ENCODE measurements at places on chromosomes 7 and 10.
A peak's percentile ranks its signal among the peaks of the same experiment; 100 is the strongest.

GRCh38 chr10:62614389-62615157 lies 189.9 kb upstream of the ADO start:
- no peak for DNase-seq

- no peak for DNase-seq
Measured at GRCh38 chr10:130407052-130407451, 270.9 kb downstream of the GLRX3 start.

- DNase-seq = no peak
Measured at GRCh38 chr7:40133561-40134427, 628 bp downstream of the MPLKIP start.

DNA sequence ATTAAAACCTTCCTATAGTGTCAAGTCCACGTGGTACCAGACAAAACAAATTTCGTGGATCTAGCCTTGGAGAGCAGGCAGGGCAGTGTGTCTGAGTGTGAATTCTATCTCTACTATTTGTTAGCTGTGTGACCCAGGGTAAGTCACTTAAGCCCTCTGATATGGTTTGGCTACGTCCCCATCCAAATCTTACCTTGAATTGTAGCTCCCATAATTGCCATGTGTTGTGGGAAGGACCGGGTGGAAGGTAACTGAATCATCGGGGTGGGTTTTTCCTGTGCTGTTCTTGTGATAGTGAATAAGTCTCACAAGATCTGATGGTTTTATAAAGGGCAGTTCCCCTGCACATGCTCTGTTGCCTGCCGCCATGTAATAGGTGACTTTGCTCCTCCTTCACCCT lies 2.8 kb upstream of the NPFFR1 start:
- no peak for DNase-seq

DNA sequence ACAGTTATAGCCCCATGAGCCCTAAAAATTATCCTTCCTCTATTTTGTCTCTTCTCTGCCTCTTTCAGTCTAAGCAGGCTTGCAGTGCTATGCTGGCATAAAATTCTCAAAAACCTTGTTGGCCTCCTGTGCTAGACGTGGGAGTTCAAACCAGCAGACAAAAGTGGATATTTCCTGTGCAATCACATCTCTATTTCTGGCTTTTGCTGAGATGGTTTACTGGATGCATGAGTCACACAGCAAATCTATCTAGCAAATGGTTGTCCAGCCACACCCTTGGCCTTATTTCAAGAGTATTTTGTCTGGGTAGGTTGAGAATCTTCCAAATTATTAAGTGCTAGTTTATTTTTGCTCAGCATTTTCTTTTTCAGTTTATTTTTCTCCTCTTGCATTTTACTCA lies 370.8 kb downstream of the CDC14C start:
- no peak for DNase-seq

- no peak for DNase-seq
Measured at GRCh38 chr7:130732980-130733930, 752 bp downstream of the KLF14 start.

DNA sequence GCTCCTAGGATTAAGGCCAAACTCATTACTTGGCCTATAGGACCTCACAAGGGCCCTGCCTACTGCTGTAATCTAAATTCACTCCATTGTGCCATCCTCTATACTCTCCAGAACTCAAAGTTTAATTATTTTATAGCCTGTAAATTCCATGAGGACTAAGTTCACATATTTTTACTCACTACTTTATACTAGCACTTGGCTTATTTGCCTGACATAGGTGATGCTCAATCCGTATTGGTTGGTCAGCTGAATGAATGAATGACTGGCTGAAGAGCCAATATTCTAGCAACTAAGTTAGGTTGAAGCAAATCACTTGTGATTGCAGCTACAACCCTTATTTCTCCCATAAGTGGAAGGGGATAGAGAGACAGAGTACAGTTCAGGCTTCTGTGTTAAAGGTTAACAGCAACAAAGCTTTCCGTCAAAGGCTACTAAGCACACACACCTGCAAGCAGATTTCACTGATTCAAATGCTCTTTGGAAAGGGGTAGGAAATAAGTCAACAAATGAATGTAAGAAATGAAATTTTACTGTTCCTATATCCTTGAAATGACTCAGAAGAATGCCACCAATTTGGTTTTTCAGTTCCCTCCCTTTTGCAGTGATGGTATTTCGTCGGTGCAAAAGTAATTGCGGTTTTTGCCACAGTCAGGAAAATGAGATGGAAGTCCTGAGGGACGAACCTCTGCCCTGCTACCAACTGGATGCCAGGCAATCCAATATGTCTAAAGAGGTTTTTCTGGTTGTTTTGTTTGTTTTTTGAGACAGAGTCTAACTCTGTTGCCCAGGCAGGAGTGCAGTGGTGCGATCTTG lies 120.7 kb downstream of the COL28A1 start:
- DNase-seq = no peak

- DNase-seq = peak; percentile 20
Measured at GRCh38 chr7:151518105-151518946, 1.4 kb downstream of the RHEB start.

GRCh38 chr10:86898511-86898910 lies 58.9 kb downstream of the MMRN2 start:
- no peak for DNase-seq

DNA sequence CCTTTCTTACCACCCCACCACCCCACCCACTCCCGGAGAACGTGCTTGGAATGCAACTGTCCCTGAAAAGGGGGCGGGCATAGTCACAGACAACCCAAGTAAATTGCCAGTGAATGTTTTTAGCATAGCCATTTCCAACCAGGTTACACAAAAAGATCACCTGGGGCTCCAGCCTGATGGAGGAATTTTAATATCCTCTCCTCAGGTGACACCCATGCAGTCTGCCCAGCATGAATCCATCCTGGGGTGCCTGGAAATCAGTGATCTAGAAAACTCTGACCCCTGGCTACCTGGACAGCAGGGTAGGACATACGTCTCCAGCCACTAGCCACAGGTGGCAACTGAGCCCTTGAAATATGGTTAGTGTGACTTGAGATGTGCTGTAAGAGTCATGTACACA lies 61.1 kb downstream of the SORBS1 start:
- DNase-seq = no peak

- no peak for DNase-seq
Measured at GRCh38 chr7:105461518-105461917, 60.6 kb downstream of the PUS7 start.

- DNase-seq = no peak
Measured at GRCh38 chr7:109659261-109659660, 1089.6 kb downstream of the DNAJB9 start.

DNA sequence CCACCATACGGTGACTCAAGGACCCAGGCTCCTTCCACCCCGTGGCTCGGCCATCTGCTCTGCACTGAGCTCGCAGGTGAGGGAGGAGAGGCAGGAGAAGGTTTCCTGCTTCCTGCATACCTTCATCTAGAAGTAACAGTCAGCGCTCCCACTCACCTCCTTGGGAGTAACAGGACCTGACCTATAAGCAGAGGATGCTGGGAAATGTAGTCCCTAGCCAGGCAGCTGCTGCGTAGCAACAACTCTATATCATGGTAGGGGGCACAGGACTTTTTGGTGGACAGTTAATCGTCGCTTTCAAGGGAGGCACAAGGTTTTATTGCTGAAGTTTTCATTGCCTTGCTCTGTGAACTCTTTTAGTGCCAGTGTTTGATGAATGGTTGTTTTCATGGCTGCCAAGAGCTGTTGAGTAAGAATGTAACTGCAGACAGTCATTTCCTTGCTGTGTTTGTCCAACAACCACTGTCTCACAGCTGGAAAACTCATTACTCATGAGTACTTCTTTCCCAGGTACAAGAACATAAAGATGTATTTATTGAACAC lies 10.2 kb upstream of the ZFYVE27 start:
- no peak for DNase-seq

DNA sequence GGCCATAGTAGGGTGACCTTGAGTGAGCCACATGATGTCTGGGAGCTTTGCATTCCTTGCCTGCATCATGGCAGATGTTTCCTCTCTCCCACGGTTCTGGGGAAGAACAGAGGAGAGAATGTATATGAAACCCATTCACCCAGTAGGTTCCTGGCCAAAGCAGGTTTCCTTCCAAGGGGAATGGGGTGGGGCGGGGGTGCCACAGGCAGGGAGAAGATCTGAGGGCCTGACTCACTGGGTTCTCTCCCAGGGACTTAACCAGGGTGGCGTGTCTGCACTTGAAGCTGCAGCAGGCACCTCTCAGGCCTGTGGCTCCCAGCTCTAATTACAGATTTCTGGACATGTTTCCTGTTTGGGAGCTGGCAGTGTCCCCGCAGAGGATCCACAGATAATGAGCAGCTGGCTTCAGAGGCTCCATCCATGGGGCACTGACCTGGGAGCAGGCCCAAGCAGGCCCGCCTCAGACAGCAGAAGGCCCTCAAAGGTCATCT lies 50.2 kb upstream of the ZMIZ1 start:
- DNase-seq = no peak

- no peak for DNase-seq
Measured at GRCh38 chr10:77556990-77557601, 80.5 kb downstream of the KCNMA1 start.

GRCh38 chr10:115974816-115975430 lies 298.1 kb downstream of the GFRA1 start:
- DNase-seq = no peak

DNA sequence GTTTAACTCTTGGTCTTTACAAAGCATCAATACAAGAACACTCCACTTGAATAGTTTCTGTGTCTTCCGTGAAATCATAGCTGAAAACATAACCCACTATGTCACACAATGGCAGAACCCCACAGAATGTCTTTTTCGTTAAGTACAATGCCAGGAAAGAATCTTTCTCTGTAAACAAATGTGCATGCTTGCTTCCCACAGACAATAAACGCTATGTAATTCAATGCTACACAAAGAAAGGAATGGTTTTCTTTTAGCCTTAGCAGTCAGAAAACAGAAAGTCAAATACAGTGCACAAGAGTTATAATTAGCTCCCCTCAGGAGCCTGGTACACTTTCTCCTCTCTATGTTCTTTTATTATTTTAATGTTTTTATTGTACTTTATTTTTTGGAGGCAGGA lies 186.1 kb downstream of the SRPK2 start:
- DNase-seq = no peak

DNA sequence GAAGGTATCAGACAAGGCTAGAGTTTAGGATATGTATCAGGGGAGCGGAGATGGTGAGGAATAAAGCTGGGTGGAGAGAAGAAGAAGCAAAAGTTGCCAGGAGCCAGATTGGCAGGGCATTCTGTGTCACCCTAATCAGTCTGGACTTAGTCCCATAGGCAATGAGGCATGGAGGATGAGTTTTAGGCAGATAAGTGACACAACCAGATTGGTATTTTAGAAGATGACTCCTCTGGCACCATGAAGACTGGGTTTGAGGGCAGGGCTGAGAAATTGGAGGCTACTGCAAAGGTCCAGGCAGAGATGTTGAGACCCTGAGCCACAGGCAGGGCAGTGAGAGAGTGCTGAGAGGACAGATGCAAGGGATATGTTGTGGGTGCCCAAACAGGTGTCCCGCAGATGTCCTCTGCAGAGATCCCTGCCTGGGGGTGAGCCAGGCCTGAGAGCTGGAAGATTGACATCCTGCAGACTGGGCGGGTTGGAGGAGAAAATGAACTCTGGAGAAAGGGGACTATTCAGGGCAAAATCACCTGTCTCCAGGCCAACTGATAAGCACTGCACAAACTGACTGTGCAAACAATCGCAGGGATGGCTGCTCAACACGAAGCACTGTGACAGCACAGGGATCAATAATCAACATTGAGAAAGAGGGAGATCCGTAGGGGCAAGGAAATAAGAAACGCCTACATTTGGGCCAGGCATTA lies 11.9 kb upstream of the HABP2 start:
- no peak for DNase-seq

DNA sequence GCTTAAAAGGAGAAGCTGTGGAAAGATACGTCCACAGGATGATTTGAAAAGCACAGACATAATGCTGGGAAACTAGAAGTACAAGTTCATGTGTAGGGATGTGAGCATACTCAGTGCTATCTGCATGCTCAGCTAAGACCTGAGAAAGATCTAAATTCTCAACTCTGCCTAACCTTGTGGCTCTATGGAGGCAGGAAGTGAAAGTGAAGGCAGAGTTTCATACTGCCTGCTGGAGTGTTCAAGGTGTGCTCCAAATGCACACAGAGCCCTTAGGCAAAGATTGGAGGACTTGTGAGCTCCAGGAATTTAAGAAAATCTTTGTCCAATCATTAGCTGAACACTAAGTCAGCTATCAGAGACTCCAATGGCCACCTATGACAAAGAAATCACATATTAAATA lies 190.9 kb downstream of the RNLS start:
- no peak for DNase-seq

- DNase-seq = no peak
Measured at GRCh38 chr10:113856563-113856962, 2.1 kb downstream of the NHLRC2 start.

DNA sequence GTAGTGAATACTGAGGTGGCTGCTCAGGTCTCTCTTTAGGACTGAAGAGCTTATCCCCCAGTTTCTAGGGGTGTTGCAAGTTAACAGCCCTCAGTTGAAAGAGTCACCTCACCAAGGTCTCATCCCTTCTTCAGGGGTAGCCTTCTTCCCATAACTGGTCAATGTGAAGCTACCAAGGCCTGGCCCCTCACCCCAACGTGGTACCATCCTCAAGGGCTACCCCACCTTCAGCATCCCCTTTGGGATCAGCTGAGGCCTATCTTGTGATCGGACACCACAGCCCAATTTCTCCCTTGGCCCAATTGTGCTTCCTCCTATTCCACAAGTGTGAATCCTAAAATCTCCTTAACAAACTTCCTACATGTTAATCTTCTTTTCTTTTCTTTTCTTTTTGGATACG lies 289.5 kb upstream of the MKLN1 start:
- DNase-seq = no peak

DNA sequence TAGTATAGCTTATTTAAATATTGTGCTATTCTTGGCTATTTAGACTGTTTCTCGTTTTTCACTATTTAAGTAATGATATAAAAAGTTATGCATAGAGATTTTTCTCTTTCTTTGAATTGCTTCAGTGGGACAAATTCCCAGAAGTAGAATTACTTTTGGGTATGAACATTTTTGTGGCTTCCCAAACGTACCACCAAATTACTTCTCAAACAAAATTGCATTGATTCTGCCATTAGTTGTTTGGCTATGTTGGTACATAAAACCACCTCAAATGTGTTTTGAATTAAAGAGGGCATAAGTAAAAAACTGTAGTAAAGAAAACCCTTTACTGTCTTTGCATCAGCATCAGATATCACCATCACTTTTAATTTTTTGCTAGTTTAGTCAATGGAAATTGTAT lies 31.0 kb downstream of the AKR1B1 start:
- no peak for DNase-seq

- no peak for DNase-seq
Measured at GRCh38 chr7:75965617-75966016, 28.8 kb downstream of the TMEM120A start.

GRCh38 chr7:107638594-107638993 lies 22.0 kb upstream of the SLC26A4 start:
- DNase-seq = no peak

- peak; percentile 70 for DNase-seq
Measured at GRCh38 chr7:70647801-70648498, 484.0 kb upstream of the GALNT17 start.
